ENCODE measurements at places on chromosomes 4 and X.

- DNase-seq, result no peak
Observed at GRCh38 chr4:187478292-187479140, 517.1 kb upstream of the ZFP42 start.

DNA sequence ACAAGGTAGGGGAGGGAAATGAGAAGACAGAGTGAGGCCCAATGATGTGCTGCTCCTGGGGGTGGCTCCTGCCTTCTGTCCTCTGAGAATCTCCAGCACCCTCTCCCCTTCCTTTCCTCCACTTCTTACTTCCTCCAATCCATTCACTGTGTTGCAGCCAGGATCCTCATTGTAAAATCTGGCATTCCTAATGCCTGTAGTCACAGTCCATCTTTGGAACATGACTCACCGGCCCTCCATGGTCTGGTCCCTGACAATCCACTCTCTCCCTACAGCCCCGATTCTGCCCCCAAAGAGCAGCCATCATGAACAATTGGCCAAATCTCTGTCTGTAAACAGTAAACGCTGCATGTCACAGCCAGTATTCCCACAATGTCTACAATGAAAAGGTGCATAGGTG is 72.9 kb downstream of the CLNK start:
- peak; percentile 20 for DNase-seq

DNA sequence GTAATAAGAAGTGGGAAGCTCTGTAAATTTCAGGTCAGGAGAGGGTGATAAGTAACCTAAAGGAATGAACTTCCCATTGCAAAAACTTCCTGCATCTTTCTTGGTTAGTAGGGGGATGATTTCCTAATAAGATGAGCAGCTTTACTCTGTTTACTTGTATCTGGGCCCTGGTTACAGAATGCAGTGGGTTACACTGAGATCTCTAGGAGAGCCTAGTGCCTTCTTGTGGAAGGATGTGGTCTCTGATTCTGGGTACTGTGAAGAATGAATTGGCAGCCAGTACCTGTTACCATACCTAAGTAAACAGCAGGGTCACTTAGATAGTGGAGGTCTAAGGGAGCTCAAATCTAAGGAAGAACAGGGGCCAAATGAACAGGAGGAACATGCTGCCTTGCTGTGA is 320.6 kb downstream of the ARHGAP10 start:
- DNase-seq, result no peak

- DNase-seq, result no peak
Observed at GRCh38 chrX:101385795-101386541, at the start of gene BTK. Gene BTK, minus strand, starts transcription at chrX:101386191. Its CDS starts 10,907 bp downstream, at chrX:101375284.

DNA sequence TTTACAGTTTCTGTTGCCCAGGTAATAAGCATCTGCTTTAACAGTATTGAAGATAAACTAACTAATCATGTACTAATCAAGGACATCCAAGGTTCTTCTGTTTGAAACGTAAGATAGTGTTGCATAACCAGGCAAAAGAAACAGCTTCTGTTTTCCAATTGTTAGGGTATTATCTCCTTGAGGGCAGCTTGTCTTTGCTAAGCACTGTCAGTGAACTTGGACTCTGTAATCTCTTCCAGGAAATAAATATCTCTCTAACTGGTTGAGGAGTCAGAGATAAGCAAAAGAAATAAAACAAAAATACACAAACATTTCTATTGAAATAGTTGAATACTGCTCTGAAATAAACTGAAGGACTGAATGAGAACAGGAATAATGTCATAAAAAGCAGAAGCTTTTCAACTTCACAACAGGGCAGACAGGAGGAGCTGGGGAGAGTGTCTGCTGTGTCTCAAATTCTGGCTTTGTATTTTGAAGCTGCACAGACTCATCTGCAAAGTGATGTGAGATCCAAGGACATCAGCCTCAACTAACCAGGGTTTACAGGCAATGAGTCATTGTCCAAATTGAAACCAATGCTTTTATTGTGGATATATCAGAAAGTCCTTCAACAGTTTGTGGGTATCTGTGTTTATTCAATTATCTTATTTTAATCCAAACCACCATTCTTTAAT is 1253.0 kb upstream of the PCDH7 start:
- DNase-seq, result no peak

DNA sequence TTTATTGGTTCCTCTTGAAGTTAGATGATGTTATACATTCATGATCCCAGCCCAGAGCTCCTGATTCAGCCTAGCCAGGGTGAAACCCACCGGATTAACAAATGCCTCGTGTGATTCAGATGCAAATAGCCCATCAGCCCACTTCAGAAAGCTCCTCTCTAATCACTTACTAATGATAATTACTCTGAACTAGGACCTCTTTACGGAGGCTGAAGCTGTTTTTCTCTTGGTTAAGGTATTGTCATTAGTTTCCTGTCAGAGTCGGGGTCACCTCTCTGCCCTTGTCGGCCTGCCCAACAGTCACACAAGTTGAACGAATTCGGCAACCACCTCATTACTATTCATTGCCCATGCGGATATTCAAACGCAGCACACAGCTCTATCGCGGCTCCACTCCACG is 36.6 kb downstream of the ZFP42 start:
- DNase-seq, result no peak

- DNase-seq, result no peak
Observed at GRCh38 chr4:57231781-57232180, 121.6 kb upstream of the IGFBP7 start.

DNA sequence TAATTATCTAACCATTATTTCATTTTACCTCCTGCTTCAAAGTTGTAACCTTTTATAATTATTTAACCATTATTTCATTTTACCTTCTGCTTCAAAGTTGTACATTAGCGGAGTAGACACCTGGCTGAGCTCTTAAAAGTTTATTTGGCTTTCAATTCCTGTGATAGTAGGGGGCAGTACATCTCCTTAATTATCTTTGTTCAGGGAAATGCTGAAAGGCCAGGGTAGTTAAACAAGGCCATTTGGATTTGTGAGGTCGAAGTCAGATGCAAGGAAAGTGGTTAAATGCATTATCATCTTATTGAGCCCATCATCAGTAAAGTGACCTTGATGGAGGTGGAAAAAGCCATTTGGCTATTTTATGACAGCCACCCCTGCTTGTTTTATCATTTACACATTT is 210.6 kb downstream of the TENM3 start:
- DNase-seq, result no peak

- no peak for DNase-seq
Observed at GRCh38 chrX:118666521-118666920, 60.9 kb upstream of the IL13RA1 start.

DNA sequence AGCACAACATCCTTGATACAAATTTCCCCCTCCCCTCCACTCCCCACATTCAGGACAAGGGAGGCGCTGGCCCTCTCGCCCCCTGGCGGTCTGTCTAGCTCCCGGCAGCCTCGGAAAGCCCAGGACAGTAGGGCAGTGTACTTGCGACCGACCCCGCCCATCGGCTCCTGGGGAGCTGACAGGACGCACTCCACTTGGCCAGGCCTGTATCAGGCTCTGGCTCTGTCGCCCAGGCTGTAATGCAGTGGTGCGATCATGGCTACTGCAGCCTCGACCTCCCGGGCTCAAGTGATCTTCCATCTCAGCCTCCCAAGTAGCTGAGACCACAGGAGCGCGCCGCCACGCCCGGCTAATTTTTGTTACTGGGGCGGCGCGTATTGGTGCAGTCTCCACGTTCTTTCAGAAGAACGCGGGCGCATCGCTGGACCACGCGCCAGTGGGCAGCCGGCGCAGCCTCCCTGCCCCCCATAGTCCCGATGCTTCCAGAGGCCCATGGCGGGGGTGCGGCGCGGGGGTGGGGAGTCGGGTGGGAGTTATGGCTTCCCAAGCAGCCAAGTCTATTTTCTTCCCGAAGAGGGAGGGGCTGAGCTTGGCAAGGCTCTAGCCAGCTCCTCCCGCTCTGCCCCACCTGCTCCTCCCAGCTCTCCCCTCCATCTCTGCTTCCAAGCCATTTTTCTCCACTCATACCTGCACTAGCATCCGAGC is 7.8 kb upstream of the AKAP14 start:
- DNase-seq, result no peak

- DNase-seq, result no peak
Observed at GRCh38 chr4:41751449-41752061, 3.0 kb upstream of the PHOX2B start.

- no peak for DNase-seq
Observed at GRCh38 chr4:113292371-113293042, 243.1 kb downstream of the ANK2 start.

DNA sequence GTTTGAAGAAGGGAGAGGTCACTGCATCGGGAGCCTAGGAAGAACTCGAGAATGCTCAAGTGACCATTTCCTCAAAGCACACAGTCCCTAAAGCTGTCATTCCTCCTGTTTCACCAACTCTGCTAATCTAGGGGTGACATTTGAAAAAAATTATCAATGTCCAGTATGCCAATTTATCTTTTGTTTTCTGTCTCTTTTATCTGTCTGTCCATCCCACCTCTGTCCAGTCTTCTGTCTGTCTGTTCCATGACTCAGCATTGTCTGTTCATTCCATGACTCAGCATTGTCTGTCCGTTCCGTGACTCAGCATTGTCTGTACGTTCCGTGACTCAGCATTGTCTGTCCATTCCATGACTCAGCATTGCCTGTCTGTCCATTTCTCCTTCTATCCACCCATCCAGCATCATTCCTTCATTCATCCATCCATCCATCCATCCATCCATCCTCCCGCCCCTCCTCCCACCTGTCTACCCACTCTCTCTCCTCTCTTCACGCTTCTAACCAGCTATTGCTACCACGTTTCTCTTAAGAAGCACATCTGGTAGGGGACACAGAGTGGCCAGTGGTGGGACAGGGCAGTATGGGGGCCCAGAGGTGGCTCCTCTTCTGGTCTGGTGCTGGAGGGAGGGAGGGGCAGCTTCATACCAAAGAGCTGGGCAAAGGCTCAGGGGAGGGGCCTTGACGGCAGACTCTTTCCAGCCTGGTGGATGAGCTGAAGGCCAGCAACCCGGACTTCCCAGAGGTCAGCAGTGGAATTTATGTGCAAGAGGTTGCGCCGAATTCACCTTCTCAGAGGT is 34.1 kb downstream of the HTRA3 start:
- DNase-seq, result no peak

DNA sequence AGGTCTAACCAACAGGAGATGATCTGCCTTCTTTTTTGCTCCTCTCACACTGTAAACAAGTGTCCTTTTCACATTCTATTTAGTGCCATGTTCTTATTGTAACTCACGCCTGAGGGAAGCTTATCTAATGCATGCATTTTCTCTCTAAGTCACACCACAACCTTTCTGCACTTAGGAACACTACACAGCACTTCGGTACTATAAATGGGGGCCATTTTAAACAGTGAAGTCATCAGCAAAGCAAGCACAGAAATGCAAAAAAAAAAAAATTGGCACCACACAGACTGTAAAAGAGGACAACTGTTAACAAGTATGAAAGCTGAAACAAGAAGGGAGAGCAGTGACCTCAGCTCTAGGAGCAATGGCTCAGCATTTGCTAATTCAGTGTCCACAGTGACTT is 45.2 kb downstream of the PRSS12 start:
- DNase-seq, result no peak

DNA sequence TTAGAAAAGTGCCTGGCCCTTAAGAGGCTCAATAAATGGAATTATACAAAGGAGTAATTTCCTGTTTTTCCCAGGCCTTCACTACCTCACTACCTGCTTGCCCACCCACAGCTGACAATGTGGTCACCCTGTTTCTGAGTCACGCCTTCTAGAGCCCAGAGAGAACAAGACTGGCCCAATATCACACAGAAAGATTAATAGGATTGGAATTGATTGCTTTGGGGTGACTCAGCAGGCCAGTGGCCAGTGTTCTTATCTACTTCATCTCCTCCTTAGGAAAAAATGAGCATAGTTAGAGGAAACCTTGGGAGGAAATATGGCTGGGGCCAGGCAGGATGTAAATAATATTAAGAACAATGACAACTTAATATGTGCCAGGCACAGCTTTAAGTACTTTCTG is 4.5 kb upstream of the FGF16 start:
- no peak for DNase-seq

GRCh38 chr4:74267998-74268606 is 40.2 kb upstream of the EPGN start:
- no peak for DNase-seq

GRCh38 chr4:44806071-44806470 is 79.7 kb upstream of the GNPDA2 start:
- no peak for DNase-seq

GRCh38 chrX:23066588-23067281 is 67.0 kb downstream of the DDX53 start:
- no peak for DNase-seq

DNA sequence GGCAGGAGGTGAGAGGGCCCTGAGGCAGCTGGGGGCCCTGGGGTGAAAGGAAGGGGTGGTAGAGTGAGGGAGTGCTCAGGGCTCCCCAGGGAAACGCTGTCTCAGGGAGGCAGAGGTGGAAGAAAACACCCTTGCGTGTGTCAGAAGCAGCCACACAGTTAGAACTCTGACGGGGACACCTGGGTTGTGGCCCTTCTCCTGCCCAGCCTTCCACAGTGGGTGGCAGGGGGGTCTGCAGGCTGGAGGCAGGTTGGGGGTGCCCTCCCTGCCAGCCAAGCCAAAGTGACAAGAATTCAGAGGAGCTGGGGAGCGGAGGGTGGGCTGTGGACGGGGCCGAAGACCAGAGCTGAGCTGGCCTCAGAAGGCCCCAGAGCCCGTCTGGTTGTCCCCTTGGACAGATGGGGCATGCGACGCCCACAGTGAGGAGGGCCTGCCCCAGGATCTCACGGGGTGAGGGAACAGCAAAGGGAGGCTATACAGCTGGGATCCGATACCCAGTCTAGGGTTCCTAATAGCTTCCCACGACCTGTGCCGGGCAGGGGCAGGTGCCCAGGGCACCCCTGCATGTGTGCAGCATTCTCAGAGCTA is 105.2 kb upstream of the ADRA2C start:
- DNase-seq, result no peak
